Aorta (tissue), 5 donors: ENCODE measurements at places on chromosomes 4 and X. TPM values are rescaled to one million over a fixed set of nuclear protein-coding genes. Genes with fewer than 3 reads are reported as not detected.
A peak's percentile ranks its signal among the peaks of the same experiment; 100 is the strongest.

Gene DMRTC1B
- not detected for total RNA-seq

Gene HMX1
- total RNA-seq: not detected

Gene FMR1NB
- not detected for total RNA-seq

Gene ADAM29
- total RNA-seq: not detected

Gene WDFY3
- total RNA-seq: 177 TPM

Gene CEP44
- 19.0 TPM for total RNA-seq

DNA sequence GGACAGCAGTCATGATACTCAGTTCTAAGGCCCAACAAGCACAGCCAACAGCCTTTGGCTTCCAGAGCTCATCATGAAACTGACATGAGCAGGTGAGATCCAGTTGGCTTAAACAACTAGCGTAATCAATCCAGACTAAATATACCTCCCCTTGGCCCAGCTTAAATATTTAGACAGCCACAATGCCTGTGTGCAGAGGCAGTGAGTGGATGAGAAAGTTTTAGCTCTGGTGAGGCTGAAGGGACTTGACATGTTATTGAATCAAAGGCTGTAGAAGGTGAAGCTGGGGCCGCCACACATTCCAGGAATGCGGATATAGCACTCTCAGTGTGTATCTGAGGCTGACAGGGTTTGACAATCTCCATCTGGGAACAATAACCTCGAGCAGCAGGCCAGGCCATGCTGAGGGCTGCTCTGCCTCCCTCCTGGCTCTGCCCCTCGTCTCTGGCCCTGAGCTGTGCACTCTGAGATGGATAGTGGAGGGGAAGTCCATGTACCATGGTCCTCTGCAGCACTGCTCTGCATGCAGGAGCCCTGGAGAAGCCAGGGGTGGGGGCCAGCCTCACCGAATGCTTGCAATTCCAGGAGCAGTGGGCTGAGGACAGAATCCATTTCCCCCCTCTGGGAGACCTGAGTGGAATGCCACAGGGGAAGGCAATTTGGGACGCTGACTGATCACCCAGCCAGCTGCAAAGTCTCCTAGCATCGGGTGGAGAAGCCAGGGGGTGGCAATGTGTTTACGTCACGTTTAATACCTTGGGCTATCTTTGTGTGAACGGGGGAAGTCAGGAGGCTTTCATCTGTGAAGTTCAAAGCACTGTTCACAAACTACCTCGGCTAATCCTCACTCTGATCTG lies 37.3 kb upstream of the RASL11B start:
- no peaks in the 10 kb centered on the region for H3K4me1 ChIP-seq
- peaks cover 1% of the 10 kb centered on the region for H3K27me3 ChIP-seq
- no peak overlapping the region for H3K27ac ChIP-seq
- H3K36me3 ChIP-seq: no peaks in the 10 kb centered on the region
- no peak for DNase-seq
- no peak overlapping the region for H3K4me3 ChIP-seq

- H3K36me3 ChIP-seq: no peaks in the 10 kb centered on the region
- DNase-seq: no peak
- H3K27me3 ChIP-seq: no peaks in the 10 kb centered on the region
- H3K4me3 ChIP-seq: no peak overlapping the region
Measured at GRCh38 chrX:99078301-99078700, 1331.8 kb downstream of the PCDH19 start.

- no peaks in the 10 kb centered on the region for H3K36me3 ChIP-seq
- H3K27me3 ChIP-seq: no peaks in the 10 kb centered on the region
- H3K27ac ChIP-seq: no peak overlapping the region
- no peaks in the 10 kb centered on the region for H3K4me1 ChIP-seq
- no peak for DNase-seq
Measured at GRCh38 chr4:36027203-36027602, 217.1 kb downstream of the ARAP2 start.

DNA sequence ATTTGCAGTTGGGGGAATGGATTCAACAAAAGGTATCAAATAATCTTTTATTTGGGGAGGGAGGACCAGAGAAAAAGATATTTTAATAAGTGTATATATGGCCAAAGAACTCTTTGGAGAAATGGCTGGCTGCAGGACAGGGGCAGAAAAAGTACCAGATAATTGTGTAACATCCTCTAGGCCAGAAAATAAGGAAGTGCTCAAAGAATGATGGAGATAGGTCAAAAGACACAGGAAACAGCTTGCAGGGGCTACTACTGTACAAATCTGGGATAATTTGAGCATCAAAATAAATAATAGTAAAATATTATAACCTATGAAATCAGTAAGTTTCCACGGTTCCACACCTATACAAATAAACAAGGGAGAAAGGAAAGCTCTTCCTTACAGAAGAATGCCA lies 34.8 kb downstream of the KLHL5 start:
- H3K27me3 ChIP-seq: no peaks in the 10 kb centered on the region
- no peaks in the 10 kb centered on the region for H3K36me3 ChIP-seq
- no peak overlapping the region for H3K4me3 ChIP-seq
- H3K27ac ChIP-seq: no peak overlapping the region
- no peak for DNase-seq

GRCh38 chr4:80619070-80619674 lies 283.6 kb downstream of the CFAP299 start:
- no peaks in the 10 kb centered on the region for H3K36me3 ChIP-seq
- H3K4me3 ChIP-seq: no peak overlapping the region
- H3K27ac ChIP-seq: no peak overlapping the region
- no peaks in the 10 kb centered on the region for H3K4me1 ChIP-seq
- no peaks in the 10 kb centered on the region for H3K27me3 ChIP-seq
- no peak for DNase-seq

DNA sequence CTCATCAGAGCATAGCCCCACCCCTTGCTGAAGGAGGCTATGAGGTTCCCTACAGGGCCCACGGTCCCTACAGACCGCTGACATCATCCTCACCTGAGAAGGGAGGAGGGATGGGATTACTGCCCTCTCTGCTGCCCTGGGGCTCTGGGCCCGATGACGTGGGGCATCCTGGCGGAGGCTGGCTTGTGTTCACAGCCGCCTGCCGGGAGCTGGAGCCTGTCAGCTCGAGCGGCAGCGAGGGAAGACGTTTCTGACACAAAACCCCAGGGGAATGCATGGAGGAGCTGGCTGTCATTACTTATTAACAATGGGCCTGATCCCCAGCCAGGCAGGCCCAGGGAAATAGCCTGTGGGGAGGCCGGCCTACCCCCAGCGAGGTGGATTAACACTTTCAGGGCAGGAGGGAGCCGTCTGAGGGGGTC lies 106.6 kb upstream of the ATP6AP2 start:
- no peak overlapping the region for H3K27ac ChIP-seq
- no peak overlapping the region for H3K4me3 ChIP-seq
- no peaks in the 10 kb centered on the region for H3K36me3 ChIP-seq
- no peaks in the 10 kb centered on the region for H3K4me1 ChIP-seq
- H3K27me3 ChIP-seq: no peaks in the 10 kb centered on the region

- H3K27me3 ChIP-seq: no peaks in the 10 kb centered on the region
- H3K4me3 ChIP-seq: peak overlapping the region; percentile 57
- H3K4me1 ChIP-seq: no peaks in the 10 kb centered on the region
- DNase-seq: no peak
- H3K27ac ChIP-seq: no peak overlapping the region
Measured at GRCh38 chr4:40628888-40629287, 776 bp downstream of the RBM47 start.

DNA sequence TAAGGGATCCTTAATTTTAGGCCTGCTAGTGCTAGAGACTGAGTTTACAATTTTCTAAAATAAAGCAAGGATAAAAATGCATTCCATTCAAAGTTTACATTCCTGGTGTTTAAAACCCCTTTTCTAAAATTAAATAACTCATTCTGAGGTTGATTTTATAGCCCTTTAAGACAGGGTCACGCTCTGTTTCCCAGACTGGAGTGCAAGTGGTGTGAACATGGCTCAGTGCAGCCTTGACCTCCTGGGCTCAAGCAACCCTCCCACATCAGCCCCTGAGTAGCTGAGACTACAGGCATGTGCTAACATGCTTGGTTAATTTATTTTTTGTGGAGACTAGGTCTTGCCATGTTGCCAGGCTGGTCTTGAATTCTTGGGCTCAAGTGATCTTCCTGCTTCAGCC lies 6.8 kb upstream of the CDKL2 start:
- no peaks in the 10 kb centered on the region for H3K36me3 ChIP-seq
- H3K4me3 ChIP-seq: no peak overlapping the region
- H3K27ac ChIP-seq: no peak overlapping the region
- no peaks in the 10 kb centered on the region for H3K27me3 ChIP-seq
- DNase-seq: no peak

GRCh38 chrX:114710571-114710970 lies 126.7 kb downstream of the HTR2C start:
- H3K4me3 ChIP-seq: no peak overlapping the region
- H3K27ac ChIP-seq: no peak overlapping the region
- no peak for DNase-seq
- H3K36me3 ChIP-seq: no peaks in the 10 kb centered on the region
- no peaks in the 10 kb centered on the region for H3K4me1 ChIP-seq

DNA sequence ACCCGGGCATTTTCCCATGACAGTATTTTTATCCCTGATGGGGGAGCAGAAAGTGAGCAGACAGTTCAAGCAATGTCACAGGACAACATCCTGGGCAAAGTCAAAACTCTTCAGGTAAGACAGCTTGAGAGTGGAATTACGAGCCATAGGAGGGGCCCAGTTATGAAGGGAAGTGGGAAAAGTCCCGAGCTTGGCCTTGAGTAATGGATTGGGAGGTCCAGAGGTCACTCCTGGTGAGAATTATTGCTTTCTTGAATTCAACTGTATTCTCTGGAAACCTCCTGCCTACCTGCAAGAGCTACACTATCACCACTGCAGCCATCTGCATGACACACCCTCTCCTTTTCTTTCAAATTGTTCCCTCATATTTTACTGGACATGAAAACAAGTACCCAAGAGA lies 89.1 kb downstream of the AASDH start:
- H3K27me3 ChIP-seq: no peaks in the 10 kb centered on the region
- no peak overlapping the region for H3K4me3 ChIP-seq
- no peaks in the 10 kb centered on the region for H3K36me3 ChIP-seq
- H3K4me1 ChIP-seq: peaks cover 2% of the 10 kb centered on the region
- DNase-seq: no peak
- no peak overlapping the region for H3K27ac ChIP-seq

DNA sequence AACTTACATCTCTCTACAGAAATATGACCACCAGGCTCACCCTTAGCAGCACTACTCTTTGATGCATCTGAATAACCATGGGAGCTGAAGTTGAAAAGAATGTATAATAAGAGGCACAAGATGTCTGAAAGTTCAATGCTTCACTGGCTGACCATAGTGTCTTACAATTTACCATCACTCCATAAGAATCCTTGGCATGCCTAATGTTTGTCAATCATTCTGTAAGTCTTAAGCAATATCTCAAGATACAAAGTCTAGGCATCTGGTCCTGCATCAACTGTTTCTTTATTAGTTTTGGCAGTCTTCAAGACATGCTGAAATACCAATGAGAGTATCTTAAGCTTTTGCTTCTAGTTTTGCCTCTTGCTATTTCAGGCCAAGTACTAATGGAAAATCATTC lies 755.5 kb downstream of the STIM2 start:
- no peaks in the 10 kb centered on the region for H3K4me1 ChIP-seq
- no peak overlapping the region for H3K27ac ChIP-seq
- no peak overlapping the region for H3K4me3 ChIP-seq
- no peak for DNase-seq
- no peaks in the 10 kb centered on the region for H3K36me3 ChIP-seq

GRCh38 chr4:78056265-78057129 lies 626 bp upstream of the FRAS1 start:
- peak; percentile 76 for DNase-seq
- H3K27me3 ChIP-seq: no peaks in the 10 kb centered on the region
- no peaks in the 10 kb centered on the region for H3K36me3 ChIP-seq
- H3K4me1 ChIP-seq: no peaks in the 10 kb centered on the region

GRCh38 chr4:102116121-102116520 lies 229.2 kb downstream of the SLC39A8 start:
- no peak overlapping the region for H3K27ac ChIP-seq
- DNase-seq: no peak

- H3K27me3 ChIP-seq: no peaks in the 10 kb centered on the region
- no peaks in the 10 kb centered on the region for H3K36me3 ChIP-seq
- no peak overlapping the region for H3K27ac ChIP-seq
- DNase-seq: no peak
- no peaks in the 10 kb centered on the region for H3K4me1 ChIP-seq
Measured at GRCh38 chrX:119853444-119853843, 681 bp upstream of the UPF3B start.

- no peak overlapping the region for H3K27ac ChIP-seq
- no peaks in the 10 kb centered on the region for H3K27me3 ChIP-seq
- no peak overlapping the region for H3K4me3 ChIP-seq
- no peaks in the 10 kb centered on the region for H3K4me1 ChIP-seq
- no peaks in the 10 kb centered on the region for H3K36me3 ChIP-seq
- no peak for DNase-seq
Measured at GRCh38 chrX:50876551-50876950, 34.0 kb upstream of the BMP15 start.

DNA sequence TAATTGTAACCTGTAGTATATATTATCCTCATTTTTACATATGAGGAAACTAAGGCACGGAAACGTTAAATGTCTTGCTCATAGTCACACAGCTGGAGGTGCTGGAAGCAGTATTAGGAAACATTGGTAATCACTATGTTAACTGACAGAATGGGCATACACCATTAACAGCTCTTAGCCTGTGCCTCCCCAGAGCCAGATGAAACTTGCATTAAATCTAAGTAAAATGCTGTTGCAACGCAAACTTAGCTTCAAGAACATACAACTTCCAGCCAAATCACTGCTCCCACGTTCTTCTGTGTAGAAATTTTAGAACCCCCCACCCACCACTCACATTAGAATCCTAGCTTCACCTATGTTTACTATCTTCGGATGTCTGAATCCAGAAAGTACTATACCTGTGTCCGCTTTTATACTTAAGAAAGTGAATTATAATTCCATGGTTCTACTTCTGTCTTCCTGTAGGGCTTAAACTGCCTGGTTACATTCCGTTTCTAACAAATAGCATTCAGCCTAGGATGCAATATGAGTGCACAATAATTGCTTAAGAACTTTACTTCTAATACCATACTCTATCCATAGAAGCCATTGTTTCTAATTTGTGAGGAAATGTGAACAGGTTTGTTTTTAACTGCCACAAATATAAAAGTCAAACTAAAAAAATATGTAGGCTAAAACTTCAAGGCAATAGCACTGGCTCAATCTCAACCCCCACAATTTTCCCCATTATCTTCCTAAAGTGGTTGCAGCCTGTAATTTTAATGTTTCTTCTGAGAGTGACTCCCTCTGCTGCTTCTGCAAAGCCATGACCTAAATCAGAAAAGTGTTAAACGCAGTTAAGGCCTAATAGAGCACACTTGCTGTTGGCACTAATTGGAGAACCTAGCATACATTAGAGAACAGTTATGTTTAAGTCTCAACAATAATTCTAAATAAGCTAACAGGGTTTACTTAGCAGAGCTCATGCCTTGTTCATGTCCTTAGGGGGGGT lies 4.4 kb downstream of the UNC5C start:
- H3K4me3 ChIP-seq: peak overlapping the region; percentile 56
- H3K27ac ChIP-seq: peak overlapping the region; percentile 57
- H3K27me3 ChIP-seq: no peaks in the 10 kb centered on the region
- no peak for DNase-seq
- no peaks in the 10 kb centered on the region for H3K4me1 ChIP-seq
- H3K36me3 ChIP-seq: no peaks in the 10 kb centered on the region
